Stimulated activated CD8-positive, alpha-beta memory T cell treated with anti-CD3 and anti-CD28 coated beads, Interleukin-15, amount 100 ng/mL, for 48 hours (primary cell): ENCODE measurements at places on chromosomes 7 and 10.

GRCh38 chr7:151076863-151077704 lies 3.5 kb downstream of the FASTK start:
- DNase-seq, result no peak

DNA sequence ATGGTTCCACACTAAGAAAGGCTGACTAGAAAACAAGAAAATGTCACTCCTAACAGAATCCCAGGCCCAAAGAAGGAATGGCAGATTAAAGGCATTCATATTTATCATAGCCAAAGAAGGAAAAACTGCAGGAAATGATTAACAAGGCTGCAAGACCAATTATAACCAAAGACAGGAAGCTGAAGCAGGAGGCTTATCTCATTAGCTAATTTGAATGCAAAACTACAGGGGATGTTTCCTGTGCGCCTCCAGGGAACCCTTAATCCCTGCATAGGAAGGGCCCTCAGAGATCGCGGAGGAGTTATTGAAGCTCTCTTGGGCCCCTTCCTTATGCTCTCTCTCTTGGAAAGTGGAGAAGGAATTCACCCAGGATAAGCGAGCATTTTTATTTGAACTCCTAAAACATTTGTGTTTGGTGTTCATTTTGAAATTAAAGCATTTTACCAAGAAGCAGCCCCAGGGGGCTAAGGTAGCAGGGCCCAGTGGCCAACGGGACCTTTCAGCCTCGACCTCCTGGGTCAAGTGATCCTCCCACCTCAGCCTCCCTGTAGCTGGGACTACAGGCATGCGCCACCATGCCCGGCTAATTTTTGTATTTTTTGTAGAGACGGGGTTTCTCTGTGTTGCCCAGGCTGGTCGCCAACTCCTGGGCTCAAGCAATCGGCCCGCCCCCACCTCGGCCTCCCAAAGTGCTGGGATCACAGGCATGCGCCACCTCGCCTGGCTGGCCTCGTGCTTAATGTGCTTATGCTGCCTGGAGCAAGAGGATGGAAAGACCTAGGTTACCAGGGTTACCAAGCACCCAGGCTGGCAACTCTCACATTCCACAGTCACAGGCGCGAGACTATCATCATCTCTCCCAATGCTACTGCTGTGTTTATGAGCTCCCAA lies 24.1 kb upstream of the PROSER2 start:
- no peak for DNase-seq

DNA sequence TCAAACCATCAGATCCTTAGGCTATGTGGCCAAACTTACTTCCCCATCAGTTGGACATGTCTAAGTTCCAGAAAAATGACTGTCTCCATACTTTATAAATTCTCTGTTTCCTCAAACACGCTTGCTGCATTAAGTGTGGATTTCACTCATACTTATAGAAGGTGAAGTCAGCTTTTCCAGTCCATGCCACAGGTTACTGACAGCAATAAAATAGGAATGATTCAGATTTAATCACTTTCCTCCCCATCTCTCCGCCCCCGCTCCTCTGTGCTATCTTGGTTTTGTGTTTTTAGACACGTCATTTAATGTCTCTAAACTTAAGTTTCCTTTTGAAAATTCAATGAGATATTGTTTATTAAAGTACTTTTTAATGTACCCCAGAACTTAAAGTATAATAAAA lies 1098.0 kb upstream of the C7orf33 start:
- DNase-seq, result no peak

- no peak for DNase-seq
These were observed 2.8 kb upstream of the LRMDA start for GRCh38 chr10:75428434-75429158.

- no peak for DNase-seq
These were observed 25.8 kb downstream of the AKR1C8 start for GRCh38 chr10:5159126-5159525.

DNA sequence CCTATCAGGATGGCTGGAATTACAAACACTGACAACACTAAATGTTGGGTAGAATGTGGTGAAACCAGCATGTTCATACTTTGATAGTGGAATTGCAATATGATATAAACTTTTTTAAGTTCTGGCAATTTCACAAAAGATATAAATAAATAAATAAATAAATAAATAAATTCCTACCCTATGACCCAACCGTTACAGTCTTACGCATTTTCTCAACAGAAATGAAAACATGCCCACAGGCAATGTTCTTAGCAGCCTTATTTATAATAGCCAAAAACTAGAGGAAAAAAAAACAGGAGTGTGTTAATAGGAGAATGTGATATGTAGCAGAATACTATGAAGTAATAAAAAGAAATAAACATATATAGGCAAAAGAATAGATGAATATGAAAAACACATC lies 318.9 kb downstream of the IPMK start:
- no peak for DNase-seq

DNA sequence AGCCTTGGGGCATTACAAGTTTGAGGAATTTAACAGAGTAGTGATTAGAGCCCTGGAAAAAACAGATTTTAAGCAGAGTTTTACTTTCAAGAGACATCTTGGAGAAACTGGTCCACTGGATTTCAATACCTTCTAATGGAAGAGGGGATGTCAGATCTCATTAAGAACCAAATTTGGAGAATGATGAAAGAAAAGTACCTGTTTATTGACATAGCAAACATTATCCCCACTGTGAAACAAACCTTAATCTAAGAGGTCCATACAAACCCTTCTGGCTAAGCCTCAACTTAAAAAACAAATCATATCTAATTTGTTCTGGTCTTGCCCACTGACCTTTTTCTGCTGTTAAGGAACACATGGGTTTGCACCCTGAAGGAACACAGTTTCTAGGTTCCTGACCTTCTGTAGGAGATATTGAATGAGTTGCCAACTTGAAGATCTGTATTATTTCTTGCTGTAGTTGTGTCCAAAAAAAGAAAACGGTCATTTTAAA lies 53.5 kb downstream of the LAMB1 start:
- DNase-seq, result no peak

DNA sequence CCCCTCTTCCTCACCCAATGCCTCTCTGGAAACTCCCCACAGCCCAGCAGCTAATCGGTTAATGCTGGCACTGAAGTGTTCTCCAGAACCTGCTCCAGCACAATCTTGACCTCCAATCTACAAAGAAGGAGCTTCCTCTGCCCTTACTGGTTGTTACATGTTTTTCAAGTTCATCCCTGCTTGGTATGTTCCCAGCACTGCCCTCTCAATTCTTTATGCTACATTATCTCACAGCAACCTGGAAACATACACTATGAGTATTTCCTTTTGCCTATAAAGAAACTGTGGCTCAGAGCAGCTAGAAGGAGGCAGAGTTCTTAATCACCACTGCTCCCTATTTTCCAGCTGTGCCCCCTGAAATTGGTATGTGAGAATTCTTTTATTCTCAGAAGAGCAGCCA lies 84.1 kb upstream of the KMT2E start:
- no peak for DNase-seq

DNA sequence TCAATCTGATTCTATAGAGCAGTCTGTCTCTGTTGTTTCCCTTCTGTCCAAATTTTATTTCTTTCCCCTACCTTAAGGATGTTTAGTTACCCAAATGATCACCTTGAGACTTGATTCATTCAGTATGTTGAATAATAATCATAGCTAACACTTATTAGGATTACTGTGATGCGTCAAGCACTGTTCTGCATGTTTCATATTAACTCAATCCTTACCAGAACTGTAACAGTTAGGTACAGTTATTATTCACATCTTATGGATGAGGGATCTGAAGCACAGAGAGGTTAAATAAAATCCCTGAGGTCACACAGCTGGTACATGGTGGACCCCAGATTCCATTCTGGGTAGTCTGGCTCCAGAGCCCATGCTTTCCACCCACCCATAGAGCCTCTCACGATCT lies 97.9 kb upstream of the SAMD8 start:
- DNase-seq, result no peak

GRCh38 chr7:83732305-83732704 lies 83.4 kb upstream of the SEMA3E start:
- no peak for DNase-seq

DNA sequence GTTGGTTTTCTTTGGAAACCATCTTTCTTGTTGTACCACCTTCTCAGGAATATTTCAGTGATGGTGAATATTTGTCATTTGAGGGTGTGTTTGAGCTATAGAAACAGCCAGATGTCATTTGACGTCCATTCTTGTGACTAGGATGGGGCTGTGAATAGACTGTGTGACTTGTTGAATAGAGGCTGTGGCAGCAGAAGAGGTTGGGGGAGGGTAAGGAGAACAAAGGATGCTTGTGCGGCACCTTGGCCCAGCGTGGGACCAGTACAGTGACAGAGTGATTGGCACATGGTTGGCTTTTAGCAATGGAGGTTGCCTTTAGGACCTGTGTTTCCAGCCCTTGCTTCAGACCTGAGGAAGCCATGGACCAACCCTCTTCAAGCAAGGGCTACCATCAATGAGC lies 11.3 kb downstream of the DMBT1 start:
- no peak for DNase-seq

- DNase-seq, result no peak
These were observed 43.6 kb downstream of the THNSL1 start for GRCh38 chr10:25059990-25060389.

DNA sequence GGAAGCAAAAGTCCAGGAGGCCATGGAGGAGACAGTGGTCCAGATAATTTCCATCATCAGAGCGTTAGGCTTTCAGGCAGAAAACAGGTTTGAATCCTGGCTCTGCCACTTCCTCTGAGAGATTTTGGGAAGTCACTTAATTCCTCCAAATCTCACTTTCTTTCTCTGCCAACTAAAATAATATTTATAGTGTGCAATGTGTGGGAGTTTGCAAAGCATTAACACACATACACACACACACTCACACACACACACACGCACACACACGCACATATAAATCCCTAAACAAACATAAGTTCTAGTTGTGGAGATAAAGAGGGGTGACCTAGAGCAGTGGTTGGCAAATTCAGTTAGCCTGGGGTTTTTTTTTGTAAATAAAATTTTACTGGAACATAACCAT lies 84.8 kb downstream of the TRIL start:
- DNase-seq, result no peak

DNA sequence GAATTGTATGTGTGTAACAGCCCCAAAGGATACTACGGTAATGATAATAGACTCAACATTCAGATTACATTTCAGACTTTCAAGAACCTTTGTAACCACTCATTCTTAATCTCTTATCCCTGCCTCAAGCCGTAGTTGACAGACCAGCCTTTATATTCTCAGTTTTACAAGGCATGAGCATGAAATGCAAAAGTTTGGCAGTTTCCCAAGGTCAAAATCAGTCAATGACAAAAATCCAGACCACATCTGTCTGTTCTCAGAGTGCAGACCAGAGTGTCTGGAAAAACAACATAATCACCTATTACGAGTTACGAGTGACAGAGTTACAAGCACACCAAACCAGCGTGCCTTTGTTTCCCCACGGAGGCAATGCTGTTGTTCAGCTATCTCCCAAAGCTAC lies 178.6 kb upstream of the LRGUK start:
- no peak for DNase-seq

DNA sequence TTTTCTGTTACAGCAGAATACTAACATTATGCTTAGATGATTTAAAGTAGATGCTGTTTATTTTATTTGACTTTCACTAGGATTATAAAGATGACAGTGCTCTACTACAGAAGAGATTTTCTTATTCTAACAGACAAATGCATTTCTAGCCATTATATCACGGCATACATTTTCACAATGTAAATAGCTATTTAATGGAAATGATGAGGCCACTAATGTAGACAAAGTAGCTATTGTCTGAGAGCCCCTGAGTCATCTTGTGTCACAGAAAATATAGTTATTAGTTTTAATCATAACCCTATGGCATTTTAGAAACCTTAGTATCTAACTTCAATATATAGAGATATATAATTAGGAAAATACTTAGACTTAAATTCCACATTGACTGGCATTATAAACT lies 158.0 kb upstream of the AHR start:
- no peak for DNase-seq

GRCh38 chr7:51019191-51019844 lies 236.6 kb upstream of the GRB10 start:
- no peak for DNase-seq

DNA sequence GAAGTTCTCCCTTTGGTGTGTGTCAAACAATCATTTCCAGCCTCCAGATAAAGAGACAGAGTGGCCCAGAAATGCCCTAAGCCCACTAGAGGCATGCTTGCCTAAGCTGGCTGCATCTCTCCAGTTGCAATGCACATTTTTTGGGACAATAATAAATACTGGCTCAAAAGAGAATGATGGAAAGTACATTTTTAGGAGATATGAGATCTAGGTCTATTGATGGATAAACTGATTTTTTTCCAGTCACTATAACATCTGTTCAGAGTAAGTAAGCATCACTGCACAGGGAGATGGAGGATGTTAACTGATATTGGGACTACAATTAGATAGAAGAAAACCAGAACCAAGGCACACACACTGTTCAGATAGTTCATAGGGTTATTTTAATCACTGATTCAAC lies 553.0 kb downstream of the GRM8 start:
- no peak for DNase-seq

DNA sequence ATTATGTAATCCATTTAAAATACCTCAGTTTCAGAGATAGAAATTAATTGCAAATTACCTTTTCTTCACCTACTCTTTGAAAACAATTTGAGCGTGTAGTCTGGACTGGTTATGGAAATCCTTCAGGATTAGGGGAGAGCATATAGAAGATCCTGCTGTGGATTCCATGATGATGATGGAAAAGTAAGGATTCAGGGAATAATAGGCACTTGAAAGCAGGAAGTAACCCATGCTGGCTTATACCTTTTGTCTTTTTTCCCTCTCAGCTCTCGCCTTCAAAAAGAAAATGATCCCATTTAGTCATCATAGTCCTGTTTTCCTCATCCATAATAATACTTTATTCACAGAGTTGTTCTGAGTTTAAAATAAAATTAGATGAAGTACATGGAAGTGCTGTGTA lies 4.4 kb downstream of the HBP1 start:
- no peak for DNase-seq

DNA sequence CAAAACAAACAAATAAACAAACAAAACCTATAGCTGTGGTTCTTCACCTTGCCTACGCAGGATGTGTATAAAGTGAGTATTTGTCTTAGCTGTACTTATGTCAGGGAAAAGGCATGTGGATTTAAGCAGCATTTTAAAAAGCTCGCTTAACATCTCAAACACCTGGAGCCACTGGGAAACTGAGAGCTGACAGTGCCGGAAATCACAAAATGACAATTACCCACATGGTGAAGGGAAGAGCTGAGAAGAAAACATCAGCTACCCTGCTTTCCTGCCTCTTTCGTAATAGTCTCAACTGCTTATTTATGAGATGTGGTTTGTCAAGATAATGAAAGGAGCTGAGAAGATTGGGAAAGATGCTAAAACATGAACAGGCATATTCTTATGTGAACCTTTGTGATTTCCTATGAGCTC lies 31.1 kb upstream of the MSMB start:
- no peak for DNase-seq

- no peak for DNase-seq
These were observed 65.5 kb downstream of the HPSE2 start for GRCh38 chr10:99170116-99170675.

DNA sequence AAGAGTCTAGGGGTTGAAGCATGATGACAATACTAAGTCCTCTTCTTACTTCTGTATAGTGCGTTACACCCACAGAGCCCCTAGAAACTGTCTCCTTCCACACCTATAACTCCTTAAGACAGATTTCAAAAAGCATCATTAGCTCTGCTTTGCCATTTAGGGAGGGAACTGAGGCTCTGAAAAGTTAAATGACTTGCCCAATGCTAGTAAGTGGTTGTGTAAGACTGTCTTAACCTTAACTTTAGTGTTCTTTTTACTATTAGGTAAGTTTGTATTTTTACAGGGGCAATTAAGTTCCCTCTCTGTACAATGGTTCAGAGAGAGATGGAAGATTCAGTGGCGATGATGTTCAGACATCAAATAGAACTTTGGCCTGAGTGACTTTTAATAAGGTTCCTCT lies 72.7 kb upstream of the ASAH2 start:
- no peak for DNase-seq
